ENCODE measurements at places on chromosomes 6 and 20. TPM values are rescaled to one million over a fixed set of nuclear protein-coding genes. Genes with fewer than 3 reads are reported as not detected.

SYCP2L gene
- 0.23 TPM for total RNA-seq

ALDH8A1 gene
- total RNA-seq: not detected

GSTA3 gene
- not detected for total RNA-seq

GFOD1 gene
- total RNA-seq: 8.4 TPM

UBD gene
- total RNA-seq: not detected

ZFP57 gene
- 12.7 TPM for total RNA-seq

MTG2 gene
- total RNA-seq: 23.6 TPM

GOPC gene
- total RNA-seq: 20.5 TPM

ENPP3 gene
- total RNA-seq: not detected

HNF4A gene
- not detected for total RNA-seq

PKIB gene
- 1.1 TPM for total RNA-seq

OXT gene
- not detected for total RNA-seq

EEF1A2 gene
- total RNA-seq: not detected

TCF19 gene
- 17.5 TPM for total RNA-seq

LRRC73 gene
- 0.16 TPM for total RNA-seq
